Uterus (tissue), 4 donors: ENCODE measurements at places on chromosomes 3 and 15.

DNA sequence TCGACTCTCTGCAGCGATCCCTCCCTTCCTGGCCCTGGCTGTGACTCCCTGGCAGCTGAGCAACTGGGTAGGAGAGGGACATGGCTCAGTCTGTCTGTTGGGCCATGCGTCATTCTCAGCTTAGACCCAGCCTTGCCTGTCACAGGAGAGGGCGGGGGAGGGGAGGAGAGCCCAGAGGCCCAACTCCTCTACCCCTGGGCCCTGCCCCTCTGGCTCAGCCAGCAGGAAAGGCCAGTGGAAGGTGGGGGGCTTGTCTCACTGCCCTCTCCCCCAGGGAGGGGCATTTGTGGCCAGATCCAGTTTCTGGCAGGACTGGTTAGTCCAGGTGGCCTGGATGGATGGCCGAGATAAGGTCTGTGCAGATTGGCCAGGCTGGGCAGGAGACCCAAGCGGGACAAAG lies 31.6 kb downstream of the DNAJB8 start:
- no peak for DNase-seq

DNA sequence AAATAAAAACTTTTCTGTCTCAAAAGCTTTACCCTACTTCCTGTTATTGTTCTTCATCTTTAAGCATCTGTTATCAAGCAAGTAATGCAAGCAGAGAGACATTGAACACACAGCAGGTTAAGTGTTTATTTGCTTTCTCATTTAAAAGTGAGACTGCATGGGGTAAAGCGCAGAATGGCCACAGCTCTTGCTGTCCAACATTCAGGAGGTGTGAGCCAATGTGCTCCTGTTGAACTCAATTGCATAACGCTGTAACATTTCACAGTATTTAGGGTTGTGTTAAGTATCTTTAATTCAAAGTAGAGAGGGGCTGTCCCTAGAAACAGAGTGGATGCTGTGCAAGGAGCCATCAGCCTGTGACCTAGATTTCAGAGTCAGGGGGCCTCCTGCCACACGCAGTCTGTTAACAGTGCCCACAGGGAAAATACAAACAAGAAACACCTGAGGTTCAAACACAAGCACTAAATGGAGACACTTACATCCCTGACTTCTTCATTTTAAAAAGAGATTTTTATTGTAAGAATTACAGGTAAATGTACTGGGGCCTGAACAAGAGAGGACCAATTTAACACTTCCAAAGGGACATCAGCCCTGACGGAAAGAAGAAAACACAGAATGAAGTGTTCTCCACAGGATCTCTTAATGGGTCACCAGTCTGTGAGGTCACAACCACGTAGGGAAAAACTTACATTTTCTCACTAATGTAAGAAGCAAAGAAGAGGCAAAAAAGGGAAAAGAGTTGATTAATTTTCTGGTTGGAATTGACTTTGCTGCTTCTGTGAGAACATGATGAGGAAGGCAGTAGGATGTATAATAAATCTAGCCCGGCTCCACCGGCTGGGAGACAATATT lies 815.1 kb downstream of the VGLL3 start:
- no peak for DNase-seq

DNA sequence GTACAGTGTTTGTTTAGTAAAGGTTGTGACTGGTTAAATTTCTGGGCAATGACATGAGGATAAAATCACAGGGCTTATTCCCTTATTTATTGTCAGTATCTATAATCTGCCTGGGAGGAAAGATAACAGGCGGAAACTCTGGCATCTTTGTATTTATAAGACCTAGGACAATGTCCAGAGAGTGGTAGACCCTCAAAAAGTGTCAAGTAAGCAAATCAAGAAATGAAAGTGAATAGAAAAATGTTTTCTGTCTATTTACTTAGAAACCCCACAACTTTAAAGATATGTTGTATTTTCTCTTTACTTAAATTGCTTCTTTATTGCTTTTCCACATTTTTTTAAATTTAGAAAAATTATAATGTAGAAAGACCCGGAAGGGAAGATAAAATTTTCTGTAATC lies 544.6 kb downstream of the EDEM1 start:
- DNase-seq, result no peak

GRCh38 chr3:126704494-126705214 lies 614 bp downstream of the CHCHD6 start:
- no peak for DNase-seq

GRCh38 chr15:59352683-59353082 lies 20.0 kb downstream of the MYO1E start:
- no peak for DNase-seq
